ENCODE measurements at places on chromosomes 6 and 20.

DNA sequence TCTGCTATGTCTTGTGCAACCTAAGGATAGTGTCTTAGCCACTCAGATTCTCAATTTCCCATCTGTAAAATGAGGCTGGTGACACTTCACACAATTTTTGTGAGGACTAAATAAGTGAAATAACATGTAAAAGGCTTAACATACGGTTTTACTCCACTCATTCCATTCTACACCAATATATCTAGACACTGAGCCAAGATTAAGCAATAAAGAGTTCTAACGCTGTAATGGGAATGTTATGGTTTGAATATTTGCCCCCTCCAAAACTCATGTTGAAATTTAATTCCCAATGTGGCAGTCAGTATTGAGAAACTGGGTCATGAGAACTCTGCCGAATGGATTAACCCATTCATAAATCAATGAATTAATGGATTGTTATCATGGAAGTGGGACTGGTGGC lies 301.0 kb downstream of the HACE1 start:
- peak; percentile 51 for DNase-seq

DNA sequence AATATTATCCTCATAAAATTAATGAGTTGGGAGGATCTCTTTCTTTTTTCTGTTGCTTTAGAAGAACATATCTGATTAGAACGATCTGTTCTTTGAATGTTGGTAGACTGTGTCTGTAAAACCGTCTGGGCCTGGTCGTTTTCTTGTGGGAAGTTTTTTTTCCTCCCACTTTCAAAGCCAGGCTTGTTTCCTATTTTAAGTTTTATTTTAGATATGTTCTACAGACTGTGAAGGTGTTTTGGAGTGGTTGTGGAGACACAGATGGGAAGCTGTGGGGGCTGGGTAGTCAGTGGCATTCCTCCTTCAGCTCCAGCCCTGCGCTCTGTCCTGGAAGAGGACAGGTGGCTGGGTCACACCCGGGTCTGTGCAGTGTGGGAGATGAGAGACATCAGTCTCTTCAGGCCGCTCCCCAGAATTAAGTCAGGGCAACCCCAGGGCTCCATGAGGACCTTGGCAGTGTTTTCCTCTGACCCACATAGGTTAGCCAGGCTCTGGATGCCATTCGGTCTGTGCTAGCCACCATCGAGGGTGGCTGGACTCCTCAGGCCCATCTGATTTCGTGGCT lies 92.0 kb upstream of the SCP2D1 start:
- DNase-seq = no peak

DNA sequence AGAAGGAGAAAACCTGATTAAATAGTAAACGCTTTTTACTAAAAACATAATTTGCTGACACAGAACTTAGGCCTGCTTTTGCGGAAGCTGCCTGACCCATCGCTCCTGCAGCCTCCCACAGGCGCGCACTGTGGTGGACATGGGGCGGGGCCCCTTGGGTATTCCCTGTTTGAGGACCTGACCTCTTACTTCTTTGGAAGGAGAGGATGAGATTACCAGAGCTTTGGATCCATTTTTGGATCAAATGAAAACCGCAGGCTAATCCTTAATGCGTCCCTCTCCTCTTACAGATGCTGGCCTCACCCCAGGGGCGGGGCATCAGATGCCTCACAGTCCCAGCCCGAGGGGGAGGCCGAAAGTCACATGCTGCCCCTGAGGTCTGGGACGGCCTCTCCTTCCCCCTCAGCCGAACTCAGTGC lies 151.0 kb downstream of the SCML4 start:
- DNase-seq = no peak

DNA sequence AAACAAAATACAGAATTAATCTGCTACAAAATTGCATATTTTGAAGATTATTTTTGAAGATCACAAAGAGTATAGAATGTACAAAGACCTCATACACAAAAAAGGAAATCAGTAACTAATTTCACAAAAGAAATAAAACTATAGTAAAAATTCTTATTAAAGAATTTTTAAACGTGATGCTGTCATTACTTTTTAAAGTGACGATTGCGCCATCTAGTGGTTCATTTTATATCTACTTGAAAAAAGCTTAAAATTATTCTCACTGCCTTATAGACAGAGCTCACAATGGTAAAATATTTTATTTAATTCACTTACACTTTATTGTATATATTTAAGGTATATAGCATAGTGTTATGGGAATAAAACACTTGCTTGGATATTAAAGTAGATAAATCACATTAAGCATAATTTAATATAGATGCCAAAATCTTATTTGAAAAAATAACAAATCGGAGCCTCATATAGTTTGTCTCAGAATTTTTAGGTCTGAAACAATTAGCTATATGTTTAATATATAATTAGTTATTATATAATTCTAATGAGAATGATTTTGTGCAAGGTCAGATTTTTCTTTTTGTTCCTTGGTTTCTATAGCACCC lies 128.8 kb downstream of the PHF3 start:
- peak; percentile 51 for DNase-seq

DNA sequence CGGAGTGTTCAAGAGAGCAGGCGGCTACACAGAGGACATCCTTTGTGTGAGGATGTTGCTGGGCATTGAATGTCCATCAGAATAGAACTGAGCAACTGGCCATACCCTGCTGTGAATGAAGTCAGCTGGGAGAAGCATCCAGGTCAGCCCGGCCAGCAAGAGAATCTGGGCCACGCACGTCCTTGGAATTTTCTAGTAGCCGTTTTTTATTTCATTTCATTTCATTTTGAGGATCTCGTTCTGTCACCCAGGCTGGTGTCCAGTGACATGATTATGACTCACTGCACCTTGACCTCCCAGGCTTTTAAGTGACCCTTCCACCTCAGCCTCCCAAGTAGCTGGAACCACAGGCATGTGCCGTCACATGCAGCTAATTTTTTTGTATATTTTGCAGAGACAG lies 97.9 kb downstream of the SSR1 start:
- peak; percentile 62 for DNase-seq

DNA sequence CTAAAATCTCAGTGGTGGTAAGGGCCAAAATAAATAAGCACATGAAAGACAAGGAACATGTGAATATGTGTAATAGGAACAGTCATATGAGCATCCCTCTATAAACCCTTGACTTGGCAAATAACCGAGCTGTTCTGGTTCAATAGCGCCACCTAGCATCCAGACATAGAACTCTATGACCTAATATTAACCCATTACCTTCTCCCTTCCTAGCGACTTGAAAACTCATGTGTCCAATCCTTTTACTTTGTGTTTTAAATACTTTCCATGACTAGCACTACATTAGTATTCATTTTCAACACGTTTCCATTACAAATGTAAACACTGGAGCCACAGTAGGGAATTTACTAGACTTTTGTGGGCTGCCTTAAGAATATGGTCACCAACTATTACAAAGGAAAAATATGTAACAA lies 279.7 kb downstream of the UST start:
- peak; percentile 95 for DNase-seq

DNA sequence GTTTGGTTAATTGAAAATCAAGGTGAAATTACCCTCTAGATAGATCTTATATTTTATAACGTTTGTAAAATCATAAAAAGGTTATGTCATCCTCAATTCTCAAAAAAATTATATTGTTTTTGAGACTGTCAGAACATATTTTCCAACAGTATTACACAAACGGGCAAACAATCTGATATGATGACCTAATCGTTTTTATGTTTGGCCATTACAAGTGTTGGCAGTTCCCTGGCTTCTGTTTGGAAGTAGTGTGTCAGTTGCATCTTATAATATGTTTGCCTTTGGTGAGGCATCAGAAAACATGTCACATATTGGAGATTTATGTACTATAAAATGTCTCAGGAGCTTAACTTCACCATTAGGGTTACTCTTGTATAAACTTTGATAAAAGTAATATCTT lies 308.1 kb upstream of the EPHA7 start:
- DNase-seq = no peak

DNA sequence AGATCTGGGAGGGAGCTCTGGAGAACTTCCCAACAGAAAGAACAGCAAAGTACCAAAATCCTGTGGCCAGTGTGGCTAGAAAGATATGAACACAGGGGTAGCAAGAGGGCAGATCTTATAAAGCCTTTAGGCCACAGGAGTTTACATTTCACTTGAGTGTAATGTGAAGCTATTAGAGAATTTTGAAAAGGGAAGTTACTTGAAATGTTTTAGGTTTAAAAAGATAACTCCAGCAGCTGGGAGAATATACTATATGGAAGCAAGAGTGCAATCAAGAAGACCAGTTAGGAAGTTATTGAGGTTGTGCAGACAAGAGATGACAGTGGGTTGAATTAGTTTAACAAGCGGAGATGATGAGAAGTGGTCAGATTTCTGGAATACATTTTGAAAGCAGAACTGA lies 7.9 kb downstream of the SUPT3H start:
- peak; percentile 17 for DNase-seq

Data from EH (cell line).